CD4-positive, alpha-beta T cell treated with Interleukin-12 subunit alpha and Interleukin-12 subunit beta, for 1 hour (primary cell): ENCODE measurements at places on chromosomes 16 and 17.

GRCh38 chr17:80961541-80962330 is 29.9 kb upstream of the CHMP6 start:
- DNase-seq = no peak

DNA sequence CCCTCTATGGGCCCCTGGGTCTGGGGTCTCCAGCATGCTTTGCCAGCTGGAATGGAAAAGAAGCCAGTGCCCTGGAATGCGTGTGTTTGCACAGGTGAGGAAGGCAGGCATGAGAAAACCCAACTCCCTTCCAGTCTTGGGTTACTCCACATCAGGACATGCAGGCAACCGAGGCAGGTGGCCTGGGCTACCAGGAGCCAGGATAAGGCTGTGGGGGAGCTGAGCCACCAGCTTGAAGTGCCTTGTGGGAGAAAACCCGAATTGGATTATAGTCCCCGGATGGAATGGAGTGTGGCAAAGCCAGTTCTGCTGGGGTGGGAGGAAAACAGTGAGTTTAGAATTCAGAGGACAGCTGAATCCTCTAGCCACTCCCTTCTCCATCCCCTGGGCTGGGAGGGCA is 7.2 kb downstream of the SRCIN1 start:
- no peak for DNase-seq

DNA sequence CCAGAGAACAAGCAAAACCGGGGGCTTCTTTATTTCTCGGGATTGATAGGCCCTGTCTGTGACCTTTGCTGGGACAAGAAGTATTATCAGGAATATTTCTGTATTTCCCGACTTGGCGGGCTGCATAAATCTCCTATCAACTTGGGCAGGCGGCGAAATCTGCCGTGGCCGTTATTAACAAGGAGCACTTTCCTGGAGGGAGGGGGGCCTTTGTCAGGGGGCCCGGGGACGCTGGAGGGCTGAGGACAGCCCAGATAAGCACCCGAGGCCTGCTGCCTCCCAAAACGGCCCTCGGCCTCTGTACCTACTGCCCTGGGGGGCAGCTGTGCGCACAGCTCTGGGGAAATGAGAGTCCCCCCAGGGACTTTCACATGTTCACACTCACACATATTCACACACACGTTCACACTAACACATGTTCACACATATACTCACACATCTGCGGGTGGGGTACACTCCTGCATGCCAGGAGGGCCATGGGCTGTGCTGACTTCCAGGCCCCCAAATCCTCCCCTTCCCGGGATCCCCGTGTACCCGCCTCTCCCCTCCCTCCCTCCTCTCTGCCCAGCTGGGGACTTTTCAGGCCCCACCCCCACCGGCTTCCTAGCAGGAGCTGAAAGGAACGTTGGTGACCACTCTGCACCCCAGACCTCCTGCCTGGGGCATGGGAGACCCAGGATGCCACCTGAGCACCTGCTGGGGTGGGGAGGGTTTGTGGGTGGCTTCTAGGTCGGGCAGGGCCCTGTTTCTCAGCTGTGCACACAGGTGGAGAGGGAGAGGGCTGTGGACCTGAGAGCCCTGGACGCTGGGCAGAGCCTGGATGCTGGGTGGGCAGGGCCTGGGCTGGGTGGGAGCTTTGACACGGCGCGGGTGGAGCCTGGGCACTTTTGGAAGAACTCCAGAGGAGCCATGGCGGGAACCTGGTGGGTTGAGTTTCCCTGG is 24.3 kb upstream of the GSE1 start:
- DNase-seq = no peak

- no peak for DNase-seq
These were observed 30.5 kb downstream of the TANGO6 start for GRCh38 chr16:68873635-68874471.

GRCh38 chr16:75087375-75087979 is 29.1 kb downstream of the LDHD start:
- no peak for DNase-seq

DNA sequence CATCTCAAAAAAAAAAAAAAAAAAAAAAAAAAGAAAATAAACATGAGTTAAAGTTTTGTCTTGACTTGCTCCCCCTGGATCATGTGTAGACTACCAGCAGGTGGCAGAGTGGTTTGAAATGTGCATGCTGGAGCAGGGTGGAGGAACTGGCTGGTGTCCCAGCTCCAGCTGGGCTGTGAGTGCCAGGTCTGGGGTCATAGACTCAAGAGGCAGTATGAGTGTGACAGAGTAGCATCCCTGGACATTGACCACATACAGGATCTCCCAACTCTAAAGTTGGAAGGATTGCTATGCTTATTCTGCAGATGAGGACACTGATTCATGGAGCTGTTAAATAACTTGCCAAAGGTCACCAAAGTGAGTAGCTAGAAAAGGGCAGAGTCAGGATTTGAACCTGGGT is 198.0 kb upstream of the MPHOSPH6 start:
- peak; percentile 20 for DNase-seq

GRCh38 chr17:3213001-3213400 is 5.5 kb downstream of the OR1A1 start:
- no peak for DNase-seq

- no peak for DNase-seq
These were observed 81.6 kb upstream of the ZNF750 start for GRCh38 chr17:82921426-82921825.

- DNase-seq = peak; percentile 70
These were observed at the start of gene SP6 for GRCh38 chr17:47850692-47851573. TSS of gene SP6 (minus strand) at chr17:47851163. CDS start at chr17:47848429, 2,734 bp downstream.

DNA sequence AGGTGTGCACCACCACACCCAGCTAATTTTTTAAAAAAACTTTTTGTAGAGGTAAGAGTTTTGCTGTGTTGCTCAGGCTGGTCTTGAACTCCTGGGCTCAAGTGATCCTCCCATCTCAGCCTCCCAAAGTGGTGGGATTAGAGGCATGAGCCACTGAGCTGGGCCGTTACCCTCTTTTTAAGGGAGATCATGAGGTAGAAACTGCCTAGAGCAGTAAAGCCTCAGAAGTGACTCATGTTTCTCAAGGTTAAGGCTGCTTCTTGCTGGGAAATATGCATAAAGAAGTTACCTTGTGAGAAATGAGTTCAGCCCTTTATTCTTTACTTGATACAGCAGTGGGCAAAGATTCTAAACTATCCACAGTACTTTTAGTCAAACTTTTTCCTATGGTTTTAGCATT is 38.2 kb downstream of the GRB2 start:
- DNase-seq = no peak

- no peak for DNase-seq
These were observed 289.5 kb upstream of the N4BP1 start for GRCh38 chr16:48899500-48899899.

DNA sequence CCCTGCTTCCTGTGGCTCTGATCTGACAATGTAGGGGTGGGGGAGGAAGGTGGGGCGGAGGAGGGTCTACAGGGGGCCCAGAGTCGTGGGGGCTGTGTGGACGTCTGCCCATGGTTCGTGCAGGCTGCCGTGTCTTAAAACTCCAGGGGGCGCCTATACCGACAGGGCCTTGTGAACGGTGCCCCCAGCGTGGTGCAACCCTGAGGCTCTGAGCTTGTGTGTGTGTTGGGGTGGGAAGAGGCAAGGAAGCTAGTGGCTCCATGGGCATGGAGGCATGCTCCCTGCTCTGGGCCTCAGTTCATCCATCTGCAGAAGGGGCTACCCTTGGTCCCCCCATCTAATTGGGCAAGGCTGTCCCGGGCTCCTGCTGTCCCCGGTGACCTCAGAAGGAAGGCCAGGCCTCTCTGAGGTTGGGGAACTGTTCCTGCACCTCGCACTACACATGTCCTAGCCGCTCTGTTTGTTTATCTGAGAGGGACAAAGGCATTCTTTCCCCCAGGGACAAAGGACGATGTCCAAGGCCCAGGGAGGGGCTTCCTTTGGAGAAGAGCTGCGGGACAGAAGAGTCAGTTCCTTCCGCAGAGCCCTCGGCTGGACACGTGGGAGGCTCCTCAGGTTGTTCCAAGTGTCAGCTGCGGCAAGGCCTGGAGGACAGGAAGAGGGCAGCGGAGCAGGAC is 13.5 kb downstream of the CA4 start:
- DNase-seq = no peak

DNA sequence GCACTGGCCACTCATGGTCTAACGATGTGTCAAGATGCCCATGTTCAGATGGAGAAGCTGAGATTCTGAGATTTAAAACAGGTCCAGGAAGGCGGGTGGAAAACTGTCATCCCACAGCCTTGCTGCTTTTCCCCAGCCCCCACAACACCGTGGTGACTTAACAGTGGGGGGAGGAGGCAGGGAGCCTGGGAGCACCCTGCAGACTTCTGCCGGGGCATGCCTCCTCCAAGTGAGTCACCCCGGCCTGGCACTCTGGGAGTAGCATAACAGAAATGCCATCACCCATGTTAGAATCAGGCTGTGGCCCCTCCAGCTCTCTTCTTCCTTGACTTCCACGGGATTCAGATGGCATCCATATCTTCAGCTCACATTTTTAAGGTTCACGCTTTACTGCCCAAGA is 164.8 kb downstream of the CBLN1 start:
- DNase-seq = no peak

DNA sequence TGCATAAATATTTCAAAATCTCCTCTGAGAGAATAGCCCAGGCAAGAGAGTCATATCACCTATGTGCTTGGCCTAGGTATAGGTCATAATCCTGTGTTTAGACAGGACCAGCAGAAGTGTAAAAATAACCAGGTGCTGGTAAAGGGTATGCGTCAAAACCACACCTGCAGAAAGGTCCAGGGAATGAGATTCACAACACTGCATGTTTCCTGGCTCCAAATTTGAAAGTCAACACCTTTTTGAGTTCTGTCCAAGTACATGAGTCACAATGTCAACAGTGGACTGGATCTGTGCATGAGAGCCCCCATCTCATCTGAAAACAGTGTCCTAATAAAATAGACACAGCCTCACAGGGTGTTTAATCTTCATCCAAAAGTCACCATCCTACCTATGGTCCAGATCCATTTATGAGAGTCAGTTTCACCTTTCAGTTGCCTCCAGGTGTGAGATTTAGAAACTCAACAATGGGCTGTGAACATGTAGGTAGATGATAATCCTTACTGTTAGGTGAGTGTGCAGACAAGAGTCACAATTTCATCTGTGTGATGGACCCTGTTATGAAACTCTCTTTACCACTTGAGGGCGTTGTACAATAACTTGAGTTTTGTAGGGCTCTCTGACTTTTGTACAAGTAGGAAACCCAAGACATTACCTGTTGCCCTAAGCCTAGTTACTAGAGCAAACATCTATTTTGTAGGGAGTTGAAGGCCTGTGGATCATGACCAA is 2100.7 kb downstream of the TP53TG3F start:
- no peak for DNase-seq

GRCh38 chr17:1491443-1492248 is 840 bp downstream of the MYO1C start:
- peak; percentile 52 for DNase-seq

DNA sequence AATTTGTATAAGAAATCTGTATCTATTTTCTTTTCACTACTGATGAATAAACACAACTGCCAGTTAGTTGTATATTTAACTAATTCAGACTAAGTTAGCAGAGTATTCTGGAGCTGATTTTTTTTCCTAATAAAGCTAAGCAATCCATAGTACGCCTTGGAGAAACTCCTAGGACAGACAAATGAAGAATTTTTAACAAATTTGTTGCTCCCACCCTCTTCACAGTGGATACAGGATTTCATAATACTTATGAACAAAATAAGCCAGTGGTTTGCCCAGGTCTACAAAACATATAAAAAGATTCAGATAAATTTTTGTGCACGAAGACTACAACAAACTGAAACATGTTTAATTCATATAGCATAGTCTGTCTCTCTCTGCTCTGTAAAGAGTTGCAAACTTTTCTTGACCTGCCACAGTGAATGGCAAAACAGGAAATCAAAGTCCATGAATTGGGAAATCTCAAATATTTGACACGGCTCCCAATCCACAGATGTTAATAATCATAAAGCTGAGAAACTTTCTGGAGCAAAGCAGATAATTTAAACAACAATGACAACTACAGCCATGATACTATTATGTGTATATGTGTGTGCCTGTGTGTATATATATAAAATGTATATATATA is 594 bp upstream of the ABCA6 start:
- DNase-seq = no peak

GRCh38 chr17:5485270-5486205 is at the start of gene DERL2:
TSS of gene DERL2 (minus strand) at chr17:5486178. CDS start at chr17:5486161, 17 bp downstream.
- no peak for DNase-seq

DNA sequence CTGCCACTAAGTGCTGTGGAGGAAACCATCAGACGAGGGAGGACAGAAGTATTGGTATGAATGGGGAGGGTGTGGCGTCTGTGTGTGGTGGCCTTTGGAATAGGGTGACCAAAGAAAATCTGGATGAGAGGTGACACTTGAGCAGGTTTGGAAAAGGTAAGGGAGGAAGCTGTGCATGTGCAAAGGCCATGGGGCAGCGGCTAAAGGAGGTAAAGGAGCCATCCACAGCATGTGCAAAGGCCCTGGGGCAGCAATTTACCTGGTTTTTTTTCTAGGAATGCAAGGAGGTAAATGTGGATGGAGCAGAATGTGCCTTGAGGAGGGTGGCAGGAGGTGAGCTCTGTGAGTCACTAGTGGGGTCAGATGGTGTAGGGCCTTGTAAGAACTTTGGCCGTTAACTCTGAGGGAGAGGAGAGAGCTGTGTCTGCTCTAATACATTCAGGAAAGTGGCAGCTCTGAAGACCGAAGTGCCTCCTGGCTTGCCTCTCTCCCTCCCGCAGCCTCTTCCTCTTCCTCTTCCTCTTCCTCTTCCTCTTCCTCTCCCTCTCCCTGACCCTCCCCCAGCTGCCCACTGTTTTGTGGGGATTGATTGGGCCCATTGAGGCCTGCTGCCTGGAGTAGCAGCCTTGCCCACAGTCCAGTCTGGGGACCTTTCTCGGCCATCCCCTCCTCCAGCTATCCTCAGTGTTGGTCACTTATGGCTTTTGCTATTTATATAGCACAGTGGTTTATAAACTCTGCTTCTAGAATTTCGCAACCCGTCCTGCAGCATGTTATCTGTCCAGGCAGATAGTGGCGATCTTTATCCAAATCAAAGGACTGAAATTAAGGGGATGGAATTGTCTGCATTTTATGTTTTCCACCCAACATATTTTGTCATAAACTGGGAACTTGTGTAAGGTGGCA is 38.7 kb downstream of the CMIP start:
- DNase-seq = no peak

- DNase-seq = no peak
These were observed 90.0 kb downstream of the ELAC2 start for GRCh38 chr17:12927541-12928425.

- DNase-seq = no peak
These were observed 5.8 kb downstream of the LGALS3BP start for GRCh38 chr17:78973792-78974520.

- no peak for DNase-seq
These were observed 75.2 kb upstream of the HSBP1 start for GRCh38 chr16:83732536-83732935.

DNA sequence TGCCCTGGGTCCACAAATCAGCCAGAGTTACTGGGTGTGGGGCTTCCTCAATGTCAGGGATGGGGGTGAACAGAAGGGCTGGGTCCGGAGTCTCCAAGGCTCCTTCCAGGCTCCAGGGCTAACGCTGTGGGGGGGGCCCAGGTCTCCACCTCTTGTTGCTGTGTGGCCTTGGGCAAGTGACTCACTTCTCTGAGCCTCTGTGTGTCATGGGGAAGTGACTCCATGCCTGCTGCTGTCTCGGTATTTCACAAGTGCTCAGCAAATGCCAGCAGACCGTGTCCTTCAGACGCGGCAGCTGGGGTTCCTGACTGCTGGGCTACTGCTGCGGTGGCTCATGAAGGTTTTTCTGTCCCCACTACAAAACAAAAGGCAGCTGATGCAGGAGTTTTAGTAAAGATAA is 26.6 kb downstream of the JPH3 start:
- no peak for DNase-seq
